ENCODE measurements at places on chromosomes 5 and 9. TPM values are rescaled to one million over a fixed set of nuclear protein-coding genes. Genes with fewer than 3 reads are reported as not detected.

The SLC38A9 gene
- 27.0 TPM for total RNA-seq

The ADRB2 gene
- total RNA-seq, result 47.1 TPM

The ST8SIA4 gene
- 63.1 TPM for total RNA-seq

The TRIM52 gene
- 43.4 TPM for total RNA-seq

The MELK gene
- 1.6 TPM for total RNA-seq

The ARHGEF28 gene
- 5.8 TPM for total RNA-seq

The CCNJL gene
- 32.1 TPM for total RNA-seq

The TLE1 gene
- 58.9 TPM for total RNA-seq

DNA sequence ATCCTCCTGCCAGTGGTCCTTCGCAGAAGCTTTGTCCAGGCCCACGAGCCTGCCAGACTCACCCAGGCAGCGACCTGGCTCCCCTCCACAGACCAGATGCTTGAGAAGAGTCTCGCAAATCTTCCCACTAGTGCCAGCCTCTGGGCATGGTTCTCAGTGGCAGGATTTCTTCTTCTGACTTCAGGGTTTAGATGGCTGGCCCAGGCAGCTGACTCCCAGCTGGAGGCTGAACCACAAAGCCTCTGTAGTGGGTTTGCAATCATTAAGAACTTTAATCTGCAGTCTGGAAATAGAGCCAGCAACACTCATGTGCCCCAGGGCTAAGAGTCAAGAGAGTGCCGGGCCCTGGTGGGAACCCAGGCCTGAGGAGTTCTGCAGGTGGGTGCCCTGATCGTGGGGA lies 90.6 kb upstream of the ICE1 start:
- H3K4me3 ChIP-seq, result no peak overlapping the region
- H3K4me1 ChIP-seq, result no peaks in the 10 kb centered on the region
- H3K27me3 ChIP-seq, result no peaks in the 10 kb centered on the region
- no peak for DNase-seq
- no peaks in the 10 kb centered on the region for H3K36me3 ChIP-seq
- no peak overlapping the region for H3K27ac ChIP-seq

DNA sequence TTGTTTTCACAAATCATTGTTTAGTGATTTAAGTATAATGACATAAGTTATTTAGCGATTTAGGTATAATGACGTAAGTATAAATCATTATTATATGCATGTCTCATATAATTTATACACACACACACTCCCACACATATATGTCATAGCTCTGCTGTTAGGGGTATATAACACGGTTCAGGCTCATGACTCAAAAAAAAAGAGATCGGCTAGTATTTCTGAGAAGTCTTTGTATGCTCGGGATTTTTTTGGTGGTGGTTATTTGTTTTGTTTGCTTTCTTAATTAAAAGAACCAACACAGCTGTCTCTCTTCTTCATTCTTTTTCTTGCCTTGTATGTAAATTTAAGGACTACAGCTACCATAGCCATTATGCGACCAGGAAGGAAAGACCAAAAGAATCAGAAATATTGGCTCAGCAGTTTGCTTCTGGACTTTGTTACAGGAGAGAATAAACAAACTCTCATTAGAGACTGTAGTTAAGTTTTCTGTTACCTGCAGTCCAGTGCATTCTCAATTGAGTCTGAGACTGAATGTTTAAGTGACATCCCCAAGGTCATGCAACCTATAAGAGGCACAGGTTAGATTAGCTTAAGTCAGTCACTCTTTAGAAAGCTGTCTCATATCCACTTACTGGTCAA lies 83.2 kb upstream of the NREP start:
- no peaks in the 10 kb centered on the region for H3K36me3 ChIP-seq
- H3K27me3 ChIP-seq, result no peaks in the 10 kb centered on the region
- H3K27ac ChIP-seq, result no peak overlapping the region
- no peak for DNase-seq
- no peaks in the 10 kb centered on the region for H3K4me1 ChIP-seq
- H3K4me3 ChIP-seq, result no peak overlapping the region

- H3K4me3 ChIP-seq, result no peak overlapping the region
- no peak overlapping the region for H3K27ac ChIP-seq
- H3K36me3 ChIP-seq, result no peaks in the 10 kb centered on the region
- H3K4me1 ChIP-seq, result peaks cover 3% of the 10 kb centered on the region
These were observed 199.4 kb downstream of the ARRDC3 start for GRCh38 chr5:91183743-91184142.

- no peaks in the 10 kb centered on the region for H3K4me1 ChIP-seq
- H3K27ac ChIP-seq, result no peak overlapping the region
- H3K36me3 ChIP-seq, result no peaks in the 10 kb centered on the region
- H3K4me3 ChIP-seq, result no peak overlapping the region
- DNase-seq, result no peak
- no peaks in the 10 kb centered on the region for H3K27me3 ChIP-seq
These were observed 13.8 kb upstream of the COL15A1 start for GRCh38 chr9:98929895-98930341.

GRCh38 chr5:172458976-172459782 lies 4.9 kb upstream of the SH3PXD2B start:
- H3K36me3 ChIP-seq, result no peaks in the 10 kb centered on the region
- no peak for DNase-seq
- no peak overlapping the region for H3K27ac ChIP-seq
- H3K27me3 ChIP-seq, result no peaks in the 10 kb centered on the region
- peaks cover 5% of the 10 kb centered on the region for H3K4me1 ChIP-seq
- H3K4me3 ChIP-seq, result no peak overlapping the region

- H3K4me3 ChIP-seq, result no peak overlapping the region
- H3K36me3 ChIP-seq, result no peaks in the 10 kb centered on the region
- no peaks in the 10 kb centered on the region for H3K4me1 ChIP-seq
- no peak for DNase-seq
- no peaks in the 10 kb centered on the region for H3K27me3 ChIP-seq
These were observed 36.1 kb downstream of the HMCN2 start for GRCh38 chr9:130301483-130302286.

DNA sequence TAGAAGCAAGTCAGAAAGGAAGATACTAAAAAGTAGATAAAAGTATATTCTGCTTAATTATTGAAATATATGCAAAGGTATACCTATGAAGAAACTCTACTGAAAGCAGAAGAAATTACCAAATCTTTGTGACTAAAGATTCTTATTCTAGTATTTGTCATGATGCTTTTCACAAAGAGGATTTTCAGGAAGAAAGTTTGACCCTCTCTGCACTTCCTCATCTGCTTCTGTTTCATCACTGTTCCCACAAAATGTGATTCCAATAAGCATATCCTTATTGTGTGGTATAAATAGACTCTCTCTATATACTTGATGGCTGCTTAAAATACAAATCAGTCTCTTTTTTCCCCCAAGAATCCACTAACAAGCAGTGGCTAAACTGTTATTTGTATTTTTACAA lies 2139.6 kb upstream of the ACO1 start:
- H3K27ac ChIP-seq, result no peak overlapping the region
- no peak for DNase-seq
- no peak overlapping the region for H3K4me3 ChIP-seq
- no peaks in the 10 kb centered on the region for H3K27me3 ChIP-seq
- H3K4me1 ChIP-seq, result no peaks in the 10 kb centered on the region

DNA sequence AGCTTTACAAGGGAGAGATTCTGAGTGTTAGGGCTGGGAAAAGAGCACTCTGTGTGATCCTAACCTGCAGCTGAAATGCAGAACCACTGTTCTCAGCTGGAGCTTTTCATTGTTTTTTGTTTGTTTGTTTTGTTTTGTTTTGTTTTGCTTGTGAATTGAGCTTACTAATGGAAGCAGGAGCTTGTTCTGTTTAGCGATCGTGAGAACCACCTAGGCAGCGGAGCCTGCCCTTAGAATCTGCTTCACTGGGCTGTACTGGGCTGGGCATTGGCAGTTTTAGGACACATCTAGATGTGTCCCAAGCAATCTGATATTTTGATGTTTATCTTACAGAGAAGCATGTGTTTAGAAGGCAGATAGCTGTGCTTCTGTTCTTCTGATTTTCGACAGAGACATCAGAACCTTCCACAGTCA lies 14.3 kb downstream of the SYK start:
- peaks cover 23% of the 10 kb centered on the region for H3K4me1 ChIP-seq
- DNase-seq, result no peak
- H3K27ac ChIP-seq, result peak overlapping the region; percentile 81
- no peak overlapping the region for H3K4me3 ChIP-seq

DNA sequence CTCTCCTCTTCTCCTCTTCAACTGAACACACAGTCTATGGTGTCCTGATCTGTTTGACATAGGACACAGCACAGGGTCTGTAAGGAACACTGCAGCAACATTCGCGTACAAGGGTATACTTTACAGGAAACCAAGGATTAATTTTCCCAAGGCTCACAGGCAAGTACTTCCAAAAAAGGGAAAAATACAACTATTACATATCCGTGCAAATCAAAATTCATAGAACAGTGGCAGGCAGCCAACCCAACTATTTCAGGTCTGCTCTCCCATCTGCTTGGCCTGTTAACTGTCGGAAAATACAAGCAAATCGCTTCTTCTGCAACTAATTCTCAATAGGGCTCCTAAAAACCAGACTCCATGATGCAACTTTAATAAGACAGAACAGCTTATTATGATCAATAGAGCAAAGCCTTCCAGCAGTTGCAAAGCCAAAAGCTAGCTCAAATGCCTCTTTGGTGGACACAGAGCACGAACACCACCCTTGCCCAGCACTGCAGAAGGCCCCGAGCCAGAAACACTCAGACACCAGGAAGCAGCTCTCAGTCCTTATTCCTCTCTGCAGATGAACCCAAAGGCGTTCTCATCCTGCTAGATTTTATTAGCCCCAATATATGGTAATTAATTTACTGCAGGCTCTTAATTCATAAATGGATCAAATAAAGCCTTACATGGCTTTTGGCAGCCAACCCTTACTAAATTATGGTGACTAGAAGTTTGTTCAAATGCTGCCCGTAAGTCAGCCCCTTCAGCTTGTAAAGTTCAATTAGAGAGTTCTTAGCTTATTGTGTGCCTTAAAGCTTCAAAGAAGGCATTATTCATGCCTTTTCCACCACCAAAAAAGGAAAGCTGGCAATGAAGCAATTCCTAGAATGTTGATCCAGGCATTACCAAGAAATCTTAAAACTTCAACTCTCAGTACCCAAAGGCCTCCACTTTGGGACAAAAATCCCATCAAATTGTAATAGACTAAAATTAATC lies 68.8 kb downstream of the ZNF608 start:
- H3K36me3 ChIP-seq, result no peaks in the 10 kb centered on the region
- no peak for DNase-seq
- no peak overlapping the region for H3K4me3 ChIP-seq

DNA sequence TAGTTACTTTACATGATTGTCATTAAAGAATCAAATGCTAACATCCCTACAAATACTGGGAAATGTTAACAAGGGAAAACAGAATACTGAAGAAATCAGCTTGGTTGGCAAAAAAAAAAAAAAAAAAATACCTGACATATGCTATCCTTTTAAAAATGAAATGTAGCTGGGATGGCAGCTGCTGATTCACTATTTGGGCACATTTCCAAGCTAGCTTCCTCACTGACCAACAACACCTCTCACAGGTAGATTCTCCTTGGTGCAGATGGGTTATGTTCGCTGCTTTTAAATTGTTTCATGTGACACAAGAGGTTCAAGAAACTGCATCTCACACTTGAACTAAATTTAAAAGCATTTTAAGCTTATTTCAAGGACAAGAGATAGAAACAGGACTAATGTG lies 6.1 kb upstream of the PRUNE2 start:
- H3K27me3 ChIP-seq, result peaks cover 2% of the 10 kb centered on the region
- no peaks in the 10 kb centered on the region for H3K4me1 ChIP-seq
- no peak for DNase-seq
- no peak overlapping the region for H3K27ac ChIP-seq
- H3K4me3 ChIP-seq, result no peak overlapping the region

GRCh38 chr9:31243386-31243785 lies 1141.1 kb upstream of the ACO1 start:
- H3K36me3 ChIP-seq, result no peaks in the 10 kb centered on the region
- H3K27ac ChIP-seq, result no peak overlapping the region
- no peaks in the 10 kb centered on the region for H3K4me1 ChIP-seq
- no peak for DNase-seq
- no peaks in the 10 kb centered on the region for H3K27me3 ChIP-seq

GRCh38 chr5:67530609-67531255 lies 334.1 kb upstream of the CD180 start:
- no peaks in the 10 kb centered on the region for H3K27me3 ChIP-seq
- H3K36me3 ChIP-seq, result no peaks in the 10 kb centered on the region
- no peak overlapping the region for H3K27ac ChIP-seq
- H3K4me3 ChIP-seq, result no peak overlapping the region

DNA sequence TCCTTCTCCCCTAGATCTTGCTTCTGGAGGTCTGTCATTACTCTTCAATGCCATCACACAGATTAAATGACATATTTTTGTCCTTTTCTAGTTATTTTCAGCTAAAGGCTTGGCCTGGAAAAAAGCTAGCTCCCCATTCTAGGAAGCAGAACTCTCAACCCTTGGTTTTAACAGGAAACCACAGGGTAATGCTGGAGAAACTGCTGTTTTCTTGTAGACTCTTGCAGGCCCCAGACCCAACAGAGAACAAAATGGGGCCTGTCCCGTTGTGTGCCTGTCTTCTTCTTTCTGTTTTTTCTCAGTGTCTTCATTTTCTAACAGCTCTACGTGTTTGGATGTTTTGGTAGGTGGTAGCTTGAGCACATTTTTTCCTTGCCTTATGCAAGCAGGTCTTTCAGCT lies 21.5 kb downstream of the DCANP1 start:
- H3K27ac ChIP-seq, result no peak overlapping the region
- no peaks in the 10 kb centered on the region for H3K36me3 ChIP-seq
- H3K27me3 ChIP-seq, result peaks cover 6% of the 10 kb centered on the region
- no peak overlapping the region for H3K4me3 ChIP-seq

DNA sequence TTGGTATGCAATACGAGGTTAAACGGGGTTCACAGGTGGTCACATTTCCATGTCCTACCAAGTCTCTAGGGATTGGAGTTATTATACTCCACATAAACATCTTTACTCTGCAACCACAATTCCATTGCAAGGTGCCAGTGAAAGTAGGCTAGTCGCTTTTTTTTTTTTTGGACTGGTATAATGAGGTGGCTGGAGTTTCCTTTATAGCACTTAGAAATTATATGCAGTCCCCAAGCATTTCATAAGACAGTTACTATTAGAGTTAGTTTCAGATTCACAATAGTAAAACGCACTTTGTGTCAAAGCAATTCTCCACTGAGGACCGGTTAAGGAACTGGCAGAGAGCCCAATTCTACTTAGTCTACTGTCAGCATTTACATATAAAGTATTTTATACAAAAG lies 1.4 kb downstream of the MEF2C start:
- DNase-seq, result no peak
- H3K27ac ChIP-seq, result no peak overlapping the region
- no peaks in the 10 kb centered on the region for H3K27me3 ChIP-seq
- peak overlapping the region; percentile 56 for H3K4me3 ChIP-seq
- no peaks in the 10 kb centered on the region for H3K36me3 ChIP-seq
- H3K4me1 ChIP-seq, result peaks cover 5% of the 10 kb centered on the region

DNA sequence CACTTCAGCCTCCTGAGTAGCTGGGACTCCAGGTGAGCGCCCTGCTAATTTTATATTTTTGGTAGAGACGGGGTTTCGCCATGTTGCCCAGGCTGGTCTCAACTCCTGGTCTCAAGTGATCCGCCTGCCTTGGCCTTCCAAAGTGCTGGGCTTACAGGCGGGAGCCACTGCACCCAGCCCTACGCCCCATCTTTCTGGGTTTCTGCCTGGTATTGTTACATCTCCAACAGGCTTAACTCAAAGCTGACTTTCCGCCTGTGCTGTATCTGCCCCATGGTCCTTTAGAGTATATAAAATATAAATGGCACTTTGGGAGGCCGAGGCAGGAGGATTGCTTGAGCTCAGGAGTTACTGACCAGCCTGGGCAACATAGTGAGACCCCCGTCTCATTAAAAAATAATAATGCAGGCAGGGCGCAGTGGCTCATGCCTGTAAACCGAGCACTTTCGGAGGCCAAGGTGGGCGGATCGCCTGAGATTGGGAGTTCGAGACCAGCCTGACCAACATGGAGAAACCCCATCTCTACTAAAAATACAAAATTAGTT lies 36.5 kb upstream of the GLDC start:
- DNase-seq, result no peak
- peak overlapping the region; percentile 89 for H3K4me3 ChIP-seq
- no peaks in the 10 kb centered on the region for H3K36me3 ChIP-seq
- no peaks in the 10 kb centered on the region for H3K27me3 ChIP-seq
- H3K27ac ChIP-seq, result peak overlapping the region; percentile 97
- peaks cover 16% of the 10 kb centered on the region for H3K4me1 ChIP-seq
